Forelimb muscle (tissue), 1 donor: ENCODE measurements at places on chromosomes 7 and 10.

DNA sequence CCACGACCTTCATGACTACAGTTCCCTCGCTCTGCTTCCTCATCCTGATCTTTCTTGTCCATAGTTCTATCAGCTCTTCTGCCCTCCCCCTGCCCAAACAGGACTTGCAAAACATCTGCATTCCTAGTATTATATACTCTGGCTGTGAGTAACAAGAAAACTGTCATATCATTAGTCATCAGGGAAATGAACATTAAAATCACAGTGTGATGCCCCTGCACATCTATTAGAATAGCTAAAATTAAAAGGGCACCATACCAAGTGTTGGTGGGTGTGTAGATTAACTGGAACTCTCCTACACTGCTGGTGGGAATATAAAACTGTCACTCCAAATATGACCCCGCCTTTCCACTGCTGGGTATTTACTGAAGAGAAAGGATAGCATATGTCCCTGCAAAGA is 141.8 kb downstream of the C7orf25 start:
- no peak for DNase-seq

DNA sequence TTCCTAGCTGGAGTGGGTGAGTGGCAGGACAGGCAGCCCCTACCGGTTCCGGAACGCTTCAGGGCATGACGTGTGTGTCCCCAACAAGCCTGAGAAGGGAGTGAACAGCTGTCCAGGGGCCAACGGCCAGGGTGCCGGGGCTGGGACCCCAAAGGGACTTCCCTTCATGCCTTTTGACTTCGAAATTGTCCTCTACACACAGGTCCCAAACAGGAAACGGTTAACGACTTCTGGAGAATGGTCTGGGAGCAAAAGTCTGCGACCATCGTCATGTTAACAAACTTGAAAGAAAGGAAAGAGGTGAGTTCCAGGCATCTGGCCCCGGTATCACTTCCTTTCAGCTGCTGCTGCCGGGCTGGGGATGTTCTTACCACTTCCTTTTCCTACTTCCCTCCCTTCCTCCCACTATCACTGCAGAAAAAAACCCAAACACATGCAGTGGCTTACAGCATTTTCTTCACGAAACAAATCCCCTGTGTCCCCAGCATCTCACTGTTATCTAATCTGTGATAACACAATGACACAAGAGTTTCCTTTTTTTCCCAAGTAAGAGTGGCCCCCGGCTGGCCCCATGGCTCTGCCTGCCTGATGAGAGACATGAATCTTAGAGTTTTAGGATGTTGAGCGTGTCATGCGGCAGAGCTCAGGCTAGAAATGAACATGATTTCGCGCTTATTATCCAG is 63.2 kb downstream of the MKI67 start:
- no peak for DNase-seq

GRCh38 chr7:43570688-43571365 is 12.1 kb upstream of the STK17A start:
- DNase-seq, result no peak

DNA sequence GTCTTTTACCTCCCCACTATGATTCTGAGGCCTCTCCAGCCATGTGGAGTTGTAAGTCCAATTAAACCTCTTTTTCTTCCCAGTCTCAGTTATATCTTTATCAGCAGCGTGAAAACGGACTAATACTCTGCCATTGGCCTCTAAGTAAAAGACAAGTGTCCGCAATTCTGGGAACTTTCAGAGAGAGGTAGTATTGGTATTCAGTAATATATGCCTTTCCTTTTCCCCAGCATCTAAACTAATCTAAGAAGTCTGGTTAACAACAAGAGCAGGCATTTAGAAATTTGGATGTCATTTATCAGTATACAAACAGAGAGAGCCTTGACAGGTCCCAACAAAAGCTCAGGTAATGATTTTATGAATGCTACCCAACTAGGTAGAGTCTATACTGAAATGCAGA is 95.2 kb downstream of the ATE1 start:
- no peak for DNase-seq

DNA sequence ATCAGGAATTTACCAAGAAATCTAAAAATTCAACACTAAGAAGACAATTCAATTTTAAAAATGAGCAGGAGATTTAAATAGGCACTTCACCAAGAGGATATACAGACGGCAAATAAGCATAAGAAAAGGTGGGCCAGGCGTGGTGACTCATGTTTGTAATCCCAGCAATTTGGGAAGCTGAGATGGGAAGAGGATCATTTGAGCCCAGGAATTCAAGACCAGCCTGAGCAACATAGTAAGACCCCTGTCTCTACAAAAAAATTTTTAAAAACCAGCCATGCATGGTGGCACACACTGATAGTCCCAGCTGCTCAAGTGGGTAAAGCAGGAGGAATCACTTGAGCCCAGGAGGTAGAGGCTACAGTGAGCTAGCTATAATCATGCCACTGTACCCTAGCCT is 3.5 kb upstream of the AKR1D1 start:
- DNase-seq, result no peak

DNA sequence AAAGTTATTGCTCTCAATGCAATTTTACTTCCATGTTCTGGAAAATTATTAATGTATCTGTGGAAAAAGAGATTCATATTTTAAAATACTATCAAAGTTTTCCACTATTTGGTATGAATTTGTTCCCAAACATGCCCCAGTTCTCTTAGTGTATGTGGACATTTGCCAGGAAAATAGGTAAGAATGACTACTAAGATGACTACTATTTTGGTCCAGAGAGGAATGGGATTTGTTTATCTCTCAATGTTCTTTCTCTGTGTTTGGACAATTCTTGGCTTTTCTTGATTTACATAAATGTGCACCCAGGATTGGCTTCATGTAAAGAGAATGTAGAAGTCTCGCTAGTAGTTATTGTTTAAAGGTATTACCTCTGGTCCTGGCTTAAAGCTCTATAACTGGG is 60.3 kb upstream of the POT1 start:
- DNase-seq, result no peak

- DNase-seq, result no peak
Observed at GRCh38 chr10:17210361-17210760, 8.9 kb upstream of the TRDMT1 start.
